Heart left ventricle (tissue), 16 donors: ENCODE measurements at places on chromosomes 12 and 14. TPM values are rescaled to one million over a fixed set of nuclear protein-coding genes. Genes with fewer than 3 reads are reported as not detected.

- no peaks in the 10 kb centered on the region for H3K36me3 ChIP-seq
- DNase-seq: no peak
- H3K4me3 ChIP-seq: no peak overlapping the region
- H3K4me1 ChIP-seq: no peaks in the 10 kb centered on the region
These were observed 91.8 kb downstream of the SLC38A1 start for GRCh38 chr12:46177025-46177424.

GRCh38 chr12:102534899-102535298 lies 54.5 kb upstream of the IGF1 start:
- no peak for DNase-seq
- H3K36me3 ChIP-seq: no peaks in the 10 kb centered on the region
- H3K27ac ChIP-seq: no peak overlapping the region
- no peak overlapping the region for H3K4me3 ChIP-seq
- no peaks in the 10 kb centered on the region for H3K27me3 ChIP-seq
- H3K4me1 ChIP-seq: no peaks in the 10 kb centered on the region

DNA sequence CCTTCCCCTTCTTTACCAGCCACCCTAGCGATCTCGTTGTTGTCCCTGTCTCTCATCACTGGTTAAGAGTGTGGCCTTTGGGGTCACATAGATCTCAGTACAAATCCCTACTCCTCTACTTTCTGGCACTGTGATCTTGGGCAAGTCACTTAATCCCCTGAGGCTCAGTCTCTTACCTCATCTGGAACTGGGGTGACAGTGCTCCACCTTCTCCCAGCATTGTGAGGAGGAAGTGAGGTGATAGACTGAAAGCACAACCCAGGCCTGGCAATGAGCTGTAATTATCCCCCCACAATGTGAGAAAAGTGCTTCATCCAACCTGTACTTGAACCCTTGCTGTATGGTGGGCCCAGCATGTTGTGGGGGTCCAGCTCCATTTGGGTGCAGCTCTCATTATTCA lies 48.0 kb downstream of the IRAK3 start:
- peaks cover 4% of the 10 kb centered on the region for H3K4me1 ChIP-seq
- no peak for DNase-seq
- H3K27me3 ChIP-seq: no peaks in the 10 kb centered on the region
- H3K36me3 ChIP-seq: no peaks in the 10 kb centered on the region
- no peak overlapping the region for H3K4me3 ChIP-seq

DNA sequence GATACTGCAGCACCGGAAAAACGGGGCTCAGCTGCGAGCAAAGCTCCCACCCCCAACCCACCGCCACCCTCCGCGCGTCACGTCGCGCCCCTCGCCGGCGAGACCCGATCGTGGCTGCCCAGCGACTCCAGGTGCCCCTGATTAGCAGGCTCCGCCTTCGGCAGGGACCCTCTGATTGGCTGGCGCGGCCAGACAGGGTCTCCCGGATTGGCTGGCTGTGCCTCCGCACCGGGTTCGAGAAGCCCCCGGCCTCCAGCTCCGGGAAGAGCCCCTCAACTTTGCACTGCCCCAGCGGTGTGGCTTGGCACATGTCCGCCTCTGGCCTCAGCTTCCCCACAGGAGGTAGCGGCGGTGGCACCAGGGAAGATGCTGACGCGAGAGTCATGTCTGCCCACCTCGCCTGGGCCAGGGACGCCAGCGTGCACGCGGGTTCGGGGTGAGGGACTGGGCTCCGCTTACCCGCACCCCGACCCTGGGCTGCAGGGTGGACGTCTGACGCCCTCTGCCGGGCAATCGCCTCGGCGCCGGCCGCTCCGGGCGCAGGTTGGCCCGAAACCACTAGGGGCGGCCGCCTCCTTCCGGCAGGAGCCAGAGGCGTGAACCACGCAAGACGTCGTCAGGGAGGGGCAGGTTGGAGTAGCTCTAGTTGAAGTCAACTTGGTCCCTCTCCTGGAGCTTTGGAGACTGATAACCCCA lies 498 bp upstream of the RHOF start:
- H3K36me3 ChIP-seq: no peaks in the 10 kb centered on the region
- peak; percentile 88 for DNase-seq
- H3K27ac ChIP-seq: peak overlapping the region; percentile 100
- H3K4me1 ChIP-seq: peaks cover 17% of the 10 kb centered on the region
- H3K27me3 ChIP-seq: no peaks in the 10 kb centered on the region

DNA sequence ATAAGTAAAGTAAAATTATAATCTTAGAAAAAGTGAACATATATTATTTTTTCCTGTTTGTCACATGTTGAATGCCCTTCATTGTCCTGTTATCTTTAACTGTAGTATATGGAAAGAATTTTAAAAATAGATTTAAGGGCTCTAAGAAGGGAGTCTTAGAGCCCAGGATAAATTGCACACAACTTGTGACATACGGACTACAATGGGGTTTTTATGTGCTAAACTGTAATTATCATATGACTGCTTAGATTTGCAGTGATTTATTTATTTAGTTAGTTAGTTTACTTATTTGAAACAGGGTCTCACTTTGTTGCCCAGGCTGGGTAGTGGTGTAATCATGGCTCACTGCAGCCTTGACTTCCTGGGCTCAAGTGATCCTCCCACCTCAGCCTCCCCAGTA lies 187.8 kb upstream of the HMGA2 start:
- no peak overlapping the region for H3K27ac ChIP-seq
- no peaks in the 10 kb centered on the region for H3K27me3 ChIP-seq
- no peak overlapping the region for H3K4me3 ChIP-seq

Gene FOXA1
- not detected for total RNA-seq

Gene DGKA
- 5.3 TPM for total RNA-seq

Gene HEBP1
- total RNA-seq: 51.6 TPM

Gene BCL2L2
- total RNA-seq: 30.0 TPM

Gene HHIPL1
- 1.1 TPM for total RNA-seq
